ENCODE measurements at places on chromosomes 5 and 9.
A peak's percentile ranks its signal among the peaks of the same experiment; 100 is the strongest.

DNA sequence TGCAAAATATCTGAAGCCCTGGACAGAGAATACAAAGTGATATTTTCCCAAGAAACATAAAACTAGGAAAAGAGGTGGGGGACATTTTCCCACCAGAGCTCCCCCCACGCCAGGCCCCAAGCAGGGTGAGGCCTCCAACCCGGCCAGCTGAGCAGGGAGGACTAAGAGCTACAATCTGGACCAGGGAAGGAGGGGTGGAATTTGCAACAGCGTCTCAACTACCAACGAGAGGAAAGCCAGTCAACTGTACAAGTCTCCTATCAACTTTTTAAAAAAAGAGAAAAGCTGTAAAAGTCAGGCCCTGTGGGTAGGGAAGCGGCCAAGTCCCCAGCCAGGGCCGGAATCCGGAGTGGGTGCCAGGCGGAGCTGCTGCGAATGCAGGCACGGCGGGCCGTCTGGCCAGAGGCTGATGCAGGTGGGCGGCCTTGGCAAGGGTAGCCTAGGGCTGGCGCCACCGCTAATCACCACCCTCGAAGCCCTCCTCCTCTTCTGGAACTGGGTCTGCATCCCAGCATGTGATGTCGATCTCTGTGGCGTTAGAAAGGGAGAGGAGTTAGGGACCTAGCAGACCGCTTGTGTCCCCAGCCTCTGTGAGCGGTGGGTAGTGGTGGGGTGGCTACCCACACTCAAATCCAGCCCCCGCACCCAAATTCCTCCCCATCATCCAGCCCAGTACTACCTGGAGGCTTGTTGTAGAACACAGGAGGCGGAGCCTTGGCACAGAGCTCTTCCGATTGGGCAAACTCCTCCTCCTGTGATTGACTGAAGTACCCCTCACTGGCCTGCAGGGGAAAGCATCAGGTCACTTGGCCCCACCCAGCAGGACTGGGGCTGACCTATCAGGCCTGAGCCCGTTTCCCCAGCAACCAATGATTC lies 10.6 kb downstream of the PRR7 start:
- peak; percentile 95 for DNase-seq

DNA sequence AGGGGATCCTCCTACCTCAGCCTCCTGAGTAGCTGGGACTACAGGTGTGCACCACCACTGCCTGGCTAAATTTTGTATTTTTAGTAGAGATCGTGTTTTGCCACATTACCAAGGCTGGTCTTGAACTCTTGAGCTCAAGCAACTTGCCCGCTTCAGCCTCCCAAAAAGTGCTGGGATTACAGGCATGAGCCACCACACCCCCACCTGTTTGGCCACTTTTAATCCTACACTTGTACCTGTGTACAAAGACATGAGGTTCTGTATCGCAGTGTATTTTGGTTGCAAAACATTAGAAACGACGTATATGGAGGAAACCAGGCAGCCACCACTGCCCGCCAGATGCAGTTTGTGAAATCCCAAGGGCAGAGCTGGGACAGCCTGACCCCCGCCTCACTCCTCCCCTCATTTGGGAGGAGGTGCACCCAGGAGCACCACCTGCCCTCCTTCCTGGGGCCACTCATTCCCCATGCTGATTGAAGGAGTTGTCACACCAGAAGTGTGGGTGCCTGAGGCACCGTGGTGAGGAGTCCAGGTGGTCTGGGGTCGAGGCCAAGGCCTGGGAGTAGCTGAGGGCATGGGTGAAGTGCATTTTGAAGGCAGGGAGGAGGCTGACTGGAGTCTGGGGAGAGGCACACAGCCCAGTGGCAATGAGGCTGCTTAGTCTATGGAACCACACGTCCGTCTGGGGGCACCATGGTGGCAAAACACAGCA lies 39.3 kb upstream of the OLFM1 start:
- DNase-seq: no peak

DNA sequence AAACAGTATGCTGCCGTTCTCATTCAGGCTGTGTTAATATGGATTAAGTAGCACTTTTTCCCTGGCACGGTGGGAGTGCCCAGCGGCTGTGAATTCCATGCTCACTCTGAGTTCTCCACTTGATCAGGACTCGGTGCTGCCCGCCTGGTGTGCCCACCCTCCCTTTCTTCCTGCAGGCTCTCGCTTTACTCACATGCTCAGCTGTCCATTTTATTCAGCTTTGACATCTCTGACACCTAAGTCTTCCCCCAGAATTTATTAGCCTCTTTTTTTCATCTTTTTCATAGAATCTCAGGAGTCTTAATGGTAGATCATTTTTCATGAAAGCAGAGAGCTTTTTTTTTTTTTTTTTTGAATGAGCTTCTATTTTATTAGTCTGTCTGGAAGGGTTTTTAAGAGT lies 626.5 kb downstream of the IRX1 start:
- no peak for DNase-seq

GRCh38 chr5:157719245-157719644 lies 12.0 kb upstream of the THG1L start:
- no peak for DNase-seq

- no peak for DNase-seq
These were observed 24.7 kb upstream of the TNIP1 start for GRCh38 chr5:151105561-151105960.

GRCh38 chr5:128453121-128453520 lies 84.9 kb downstream of the FBN2 start:
- no peak for DNase-seq

- peak; percentile 14 for DNase-seq
These were observed 230.4 kb upstream of the PUM3 start for GRCh38 chr9:3074247-3074646.

DNA sequence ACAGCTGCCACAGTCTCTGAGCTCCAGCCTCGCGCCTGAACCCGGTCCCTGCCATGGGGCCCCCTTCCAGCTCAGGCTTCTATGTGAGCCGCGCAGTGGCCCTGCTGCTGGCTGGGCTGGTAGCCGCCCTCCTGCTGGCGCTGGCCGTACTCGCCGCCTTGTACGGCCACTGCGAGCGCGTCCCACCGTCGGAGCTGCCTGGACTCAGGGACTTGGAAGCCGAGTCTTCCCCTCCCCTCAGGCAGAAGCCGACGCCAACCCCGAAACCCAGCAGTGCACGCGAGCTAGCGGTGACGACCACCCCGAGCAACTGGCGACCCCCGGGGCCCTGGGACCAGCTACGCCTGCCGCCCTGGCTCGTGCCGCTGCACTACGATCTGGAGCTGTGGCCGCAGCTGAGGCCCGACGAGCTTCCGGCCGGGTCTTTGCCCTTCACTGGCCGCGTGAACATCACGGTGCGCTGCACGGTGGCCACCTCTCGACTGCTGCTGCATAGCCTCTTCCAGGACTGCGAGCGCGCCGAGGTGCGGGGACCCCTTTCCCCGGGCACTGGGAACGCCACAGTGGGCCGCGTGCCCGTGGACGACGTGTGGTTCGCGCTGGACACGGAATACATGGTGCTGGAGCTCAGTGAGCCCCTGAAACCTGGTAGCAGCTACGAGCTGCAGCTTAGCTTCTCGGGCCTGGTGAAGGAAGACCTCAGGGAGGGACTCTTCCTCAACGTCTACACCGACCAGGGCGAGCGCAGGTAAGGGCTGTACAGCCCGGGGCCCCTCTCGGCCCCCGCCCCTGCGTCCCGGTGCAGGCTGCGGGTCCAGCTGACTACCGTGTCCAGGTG lies 509 bp downstream of the LVRN start:
- no peak for DNase-seq

- DNase-seq: no peak
These were observed 247.6 kb upstream of the IRX4 start for GRCh38 chr5:2130361-2130760.

- DNase-seq: peak; percentile 12
These were observed 1.8 kb upstream of the WDR31 start for GRCh38 chr9:113341712-113342410.

DNA sequence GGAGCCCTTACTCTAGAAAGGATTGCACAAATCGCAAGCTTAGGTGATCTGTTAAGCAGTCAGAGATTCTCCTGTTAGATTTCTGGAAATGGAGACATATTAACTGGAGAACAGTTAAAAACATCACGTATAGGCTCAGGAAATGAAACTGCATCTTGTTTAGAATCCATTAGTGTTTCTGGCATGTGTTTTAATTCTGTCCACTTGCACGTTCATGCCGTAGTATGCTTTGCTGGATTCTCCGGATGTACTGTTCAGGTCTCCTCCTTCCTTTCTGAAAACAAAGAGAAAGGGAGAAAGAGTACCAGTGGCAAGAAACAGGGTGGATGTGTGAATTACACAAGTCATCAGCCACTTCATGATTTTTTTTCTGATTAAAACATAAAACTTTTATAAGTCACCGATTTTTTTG lies 2.5 kb upstream of the RGMB start:
- no peak for DNase-seq
